AG04449 (cell line): ENCODE measurements at places on chromosomes 5 and 9.

GRCh38 chr9:36450110-36450732, 50.2 kb upstream of the RNF38 start:
- peak; percentile 9 for DNase-seq

GRCh38 chr9:89911721-89912604, 307.2 kb downstream of the GADD45G start:
- DNase-seq: no peak

DNA sequence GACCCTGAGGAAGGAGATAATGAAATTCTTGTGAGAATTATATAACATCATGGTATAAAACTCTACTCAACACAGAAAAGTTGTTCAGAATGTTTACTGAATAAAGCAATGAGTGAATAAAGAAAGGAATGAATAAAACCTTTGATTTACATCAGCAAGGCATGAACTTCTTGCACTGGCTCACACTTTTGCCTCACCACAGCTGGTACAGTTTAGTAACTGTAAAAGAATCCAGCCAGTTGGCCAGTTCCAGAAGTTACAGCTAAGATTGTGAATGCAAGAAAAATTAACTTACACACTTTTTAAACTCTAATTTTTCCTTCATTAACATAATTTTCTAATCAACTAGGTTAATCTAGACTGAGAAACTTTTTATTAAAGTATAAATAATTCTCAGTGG, 490.9 kb downstream of the NFIB start:
- DNase-seq: no peak

DNA sequence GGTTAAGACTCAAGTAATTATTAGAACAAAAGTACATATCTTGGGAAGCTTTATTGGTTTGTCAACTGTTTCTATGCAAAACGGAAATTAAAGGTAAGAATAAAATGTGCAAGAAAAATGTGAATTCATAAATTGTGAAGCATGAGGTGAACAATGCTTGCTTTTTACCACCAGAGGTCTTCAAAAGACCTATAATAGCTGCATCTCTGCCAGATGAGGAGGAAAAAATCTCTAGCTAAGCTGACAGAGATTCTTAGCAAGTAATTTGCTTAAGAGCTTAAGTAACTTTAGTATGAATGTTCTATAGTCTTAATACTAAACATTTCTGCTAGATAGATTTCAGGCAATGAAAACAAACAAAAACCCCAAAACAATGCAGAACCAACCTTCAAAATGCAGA, 54.1 kb downstream of the MRPS30 start:
- no peak for DNase-seq

DNA sequence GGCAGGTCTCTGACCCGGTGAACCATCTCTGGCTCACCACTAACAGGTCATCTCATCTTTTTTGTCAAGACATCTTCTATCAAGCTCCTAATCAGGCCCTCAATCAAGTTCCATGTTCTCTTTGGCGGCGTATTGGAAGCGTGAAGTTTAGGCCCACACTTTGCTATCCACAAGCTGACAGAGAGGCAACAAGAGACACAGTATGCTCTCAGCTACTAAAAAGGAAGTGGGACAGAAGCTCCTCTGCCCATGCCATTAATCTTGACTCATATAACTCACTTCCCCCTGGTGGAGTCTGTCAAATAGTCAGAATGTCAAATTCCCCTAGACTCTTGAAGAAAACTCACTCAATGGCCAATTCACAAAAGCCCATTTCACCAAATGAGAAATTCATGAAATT, 77.6 kb upstream of the TMC1 start:
- DNase-seq: no peak

DNA sequence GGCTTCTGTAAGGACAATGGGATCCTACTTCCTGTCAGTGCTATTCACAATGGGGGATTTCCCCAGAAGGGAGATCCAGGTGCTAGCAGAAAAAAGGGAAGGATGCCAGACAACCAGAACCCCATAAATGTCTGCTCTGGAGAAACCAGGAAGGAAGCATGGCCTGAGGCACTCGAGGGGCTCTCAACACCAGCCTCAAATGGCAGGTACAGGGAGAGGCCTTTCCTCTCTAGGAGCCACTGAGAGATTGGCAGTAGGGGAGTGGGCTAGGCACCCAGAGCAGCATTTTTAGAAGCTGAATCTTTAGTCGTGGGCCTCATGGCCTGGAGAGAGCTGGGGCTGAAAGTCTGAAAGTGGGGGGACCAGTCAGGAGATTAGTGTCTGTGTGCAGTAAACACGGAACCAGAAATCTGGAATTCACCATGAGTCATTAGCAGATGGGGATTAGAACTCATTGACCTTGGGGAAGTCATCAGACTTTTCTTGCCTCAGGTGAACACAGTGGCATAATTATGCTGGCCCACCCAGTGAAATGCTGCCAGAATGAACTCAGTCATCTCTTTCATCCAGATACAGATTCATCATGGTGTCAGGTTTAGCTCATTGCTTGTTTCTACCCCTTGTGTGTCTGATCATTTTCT, 28.3 kb downstream of the ARHGEF28 start:
- DNase-seq: no peak

DNA sequence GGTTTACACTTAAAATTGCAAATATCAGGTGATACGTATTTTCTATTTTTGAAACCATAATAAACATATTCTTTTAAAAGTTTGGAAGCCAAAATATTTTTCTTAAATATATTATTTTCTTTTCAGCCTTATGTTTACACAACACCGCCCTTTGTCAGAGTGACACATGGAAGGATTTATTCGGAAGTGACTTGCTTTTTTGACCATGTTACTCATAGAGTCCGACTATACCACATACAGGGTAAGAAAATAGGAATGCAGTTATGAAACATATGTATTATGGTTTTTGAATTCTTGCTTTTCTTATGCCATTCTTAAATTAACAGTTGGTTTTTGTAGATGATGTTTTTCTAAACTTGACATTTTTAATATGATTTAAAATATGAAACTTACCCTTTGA, 133.9 kb downstream of the MAN2A1 start:
- no peak for DNase-seq
